ENCODE measurements at places on chromosomes 7 and 10. TPM values are rescaled to one million over a fixed set of nuclear protein-coding genes. Genes with fewer than 3 reads are reported as not detected.

- DNase-seq, result peak; percentile 26
These were observed 71.6 kb downstream of the NKX6-2 start for GRCh38 chr10:132714096-132714985.

- peak; percentile 62 for DNase-seq
These were observed 131.6 kb downstream of the HGF start for GRCh38 chr7:81638198-81638597.

- peak; percentile 84 for DNase-seq
These were observed 623.4 kb upstream of the IGFBP3 start for GRCh38 chr7:46544396-46545008.

DNA sequence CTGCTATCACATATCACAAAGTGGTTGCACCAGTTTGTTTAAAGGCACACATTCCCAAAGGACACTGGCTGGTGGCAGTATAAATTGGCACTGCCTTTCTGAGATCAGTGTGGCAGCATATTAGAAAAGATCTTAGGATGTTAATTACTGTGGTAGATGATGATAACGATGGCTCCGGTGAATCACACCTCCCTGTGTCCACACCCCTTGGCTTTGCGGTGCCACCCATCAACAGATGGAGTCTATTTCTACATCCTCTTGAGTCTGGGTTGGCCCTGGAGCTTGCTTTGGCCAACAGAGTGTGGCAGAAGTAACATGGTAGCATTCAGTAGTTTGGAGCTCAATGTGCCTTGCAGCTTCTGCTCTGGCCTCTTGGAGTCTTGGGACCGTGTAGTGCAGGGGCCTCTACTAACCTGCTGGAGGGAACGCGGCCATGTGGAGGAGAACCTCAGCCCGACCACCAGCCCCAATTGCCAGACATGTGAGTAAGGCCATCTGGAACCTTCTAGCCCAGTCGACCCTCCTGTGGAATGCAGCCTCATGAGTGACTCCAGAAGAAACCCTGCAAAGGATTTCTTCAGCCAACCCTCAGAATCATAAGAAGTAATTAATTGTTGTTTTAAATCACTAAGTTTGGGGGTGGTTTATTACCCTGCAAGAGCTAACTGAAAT, 27.2 kb upstream of the PLEKHA1 start:
- DNase-seq, result no peak

- DNase-seq, result peak; percentile 11
These were observed 675 bp upstream of the ATE1 start for GRCh38 chr10:121928528-121928884.

- no peak for DNase-seq
These were observed 30.6 kb downstream of the ADARB2 start for GRCh38 chr10:1706711-1707110.

DNA sequence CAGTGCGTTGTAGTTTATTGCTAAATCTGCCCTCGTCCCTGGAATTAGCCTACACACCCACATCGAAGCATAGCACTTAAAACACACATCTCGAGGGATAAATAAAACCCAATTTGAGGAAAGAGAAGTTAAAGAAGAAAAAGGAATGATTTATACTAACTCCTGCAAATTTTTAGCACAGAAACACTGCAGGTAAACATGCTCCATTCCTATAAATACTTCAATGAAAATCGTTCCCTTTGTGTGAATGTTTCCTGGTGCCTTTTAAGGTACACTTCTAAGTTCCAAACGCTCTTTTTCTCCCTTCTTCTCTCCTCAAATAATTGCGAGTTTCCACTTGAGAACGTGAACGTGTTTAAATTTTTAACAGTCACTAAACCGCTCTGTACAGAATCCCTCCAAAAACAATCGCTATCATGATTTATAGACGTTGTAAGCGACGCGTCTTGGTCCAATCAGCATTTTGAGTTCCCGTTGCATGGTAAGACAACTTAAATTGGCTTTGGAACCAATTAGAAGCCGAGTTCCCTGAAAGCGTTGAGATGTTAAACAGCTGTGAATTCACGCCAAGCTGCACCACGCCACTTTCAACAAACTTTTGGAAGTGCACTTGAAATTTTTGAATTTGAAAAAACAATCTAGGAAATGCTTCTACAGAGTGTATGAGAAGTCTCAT, 12.5 kb upstream of the EBLN1 start:
- peak; percentile 61 for DNase-seq

GRCh38 chr7:117143580-117143979, 179.3 kb downstream of the WNT2 start:
- peak; percentile 48 for DNase-seq

DNA sequence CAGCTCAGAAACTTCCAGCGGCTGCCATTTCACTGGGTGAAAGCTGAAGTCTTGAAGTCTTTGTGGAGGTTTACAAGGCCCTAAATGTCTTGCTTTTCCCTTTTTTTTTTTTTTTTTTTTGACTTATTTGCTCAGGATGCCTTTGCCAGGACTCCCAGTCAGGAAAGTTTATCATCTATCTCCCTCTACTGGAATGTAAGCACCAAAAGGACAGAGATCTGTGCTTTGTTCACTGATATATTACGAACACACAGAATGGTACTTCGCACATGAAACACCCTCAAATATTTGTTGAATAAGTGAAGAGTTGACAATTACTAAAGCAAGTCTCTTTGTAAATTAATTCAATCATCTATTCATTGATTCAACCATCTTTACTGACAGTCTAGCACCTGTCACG, 23.2 kb downstream of the ABCB4 start:
- DNase-seq, result no peak

- DNase-seq, result peak; percentile 88
These were observed 32.1 kb upstream of the HECTD2 start for GRCh38 chr10:91378061-91378460.

DNA sequence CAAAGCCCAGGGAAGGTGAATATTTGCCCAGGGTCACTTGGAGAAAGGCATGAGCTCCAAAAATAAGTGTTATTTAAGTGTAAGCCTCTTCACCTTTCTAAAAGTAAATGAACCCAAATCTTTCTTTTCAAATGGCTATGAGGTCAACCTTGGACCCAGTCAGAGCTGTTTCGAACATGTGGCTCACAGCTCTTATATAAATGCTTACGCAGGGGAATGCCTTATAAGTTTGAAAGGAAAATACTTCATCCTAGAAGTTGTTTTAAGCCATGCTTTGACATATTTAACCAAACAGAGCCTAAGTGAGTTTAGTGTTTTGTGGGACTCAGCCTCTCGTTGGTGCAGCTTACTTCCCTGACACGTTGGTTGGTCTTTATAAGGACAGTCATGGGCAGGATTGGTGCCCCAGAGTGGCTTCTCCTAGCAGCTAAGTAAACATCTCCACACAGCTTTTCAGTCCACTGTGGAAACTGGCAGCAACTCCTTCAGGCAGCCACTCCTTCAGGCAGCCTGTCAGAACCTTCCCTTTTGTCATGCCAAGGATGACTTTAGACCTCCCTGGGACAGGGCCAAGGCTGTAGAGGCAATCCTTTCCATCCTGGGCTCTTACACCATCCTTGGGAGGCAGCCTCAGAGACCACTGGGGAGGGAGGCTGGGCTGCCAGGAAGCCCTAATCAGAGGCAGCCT, 43.6 kb downstream of the MINDY4 start:
- DNase-seq, result no peak

- DNase-seq, result no peak
These were observed 9.6 kb upstream of the NAMPT start for GRCh38 chr7:106294334-106294733.

- DNase-seq, result no peak
These were observed 259.2 kb downstream of the GLRX3 start for GRCh38 chr10:130395248-130395936.

GRCh38 chr10:103941801-103942200, 23.8 kb upstream of the STN1 start:
- DNase-seq, result no peak

GRCh38 chr10:46559231-46559671, 2.8 kb upstream of the GPRIN2 start:
- no peak for DNase-seq

- no peak for DNase-seq
These were observed 231.8 kb upstream of the DKK1 start for GRCh38 chr10:52082307-52082706.

- DNase-seq, result peak; percentile 9
These were observed 53.0 kb upstream of the TNKS2 start for GRCh38 chr10:91745090-91745831.

- peak; percentile 83 for DNase-seq
These were observed 136.9 kb downstream of the KCNMA1 start for GRCh38 chr10:77500754-77501151.

- DNase-seq, result peak; percentile 96
These were observed 25.0 kb upstream of the FZD1 start for GRCh38 chr7:91239171-91239604.

The AKAP9 gene
- total RNA-seq, result 55.6 TPM

The GHRHR gene
- not detected for total RNA-seq

The CYP3A4 gene
- total RNA-seq, result not detected

The SPAM1 gene
- total RNA-seq, result not detected
